Osteocyte (in vitro differentiated cells): ENCODE measurements at places on chromosomes 1 and 21. TPM values are rescaled to one million over a fixed set of nuclear protein-coding genes. Genes with fewer than 3 reads are reported as not detected.

DNA sequence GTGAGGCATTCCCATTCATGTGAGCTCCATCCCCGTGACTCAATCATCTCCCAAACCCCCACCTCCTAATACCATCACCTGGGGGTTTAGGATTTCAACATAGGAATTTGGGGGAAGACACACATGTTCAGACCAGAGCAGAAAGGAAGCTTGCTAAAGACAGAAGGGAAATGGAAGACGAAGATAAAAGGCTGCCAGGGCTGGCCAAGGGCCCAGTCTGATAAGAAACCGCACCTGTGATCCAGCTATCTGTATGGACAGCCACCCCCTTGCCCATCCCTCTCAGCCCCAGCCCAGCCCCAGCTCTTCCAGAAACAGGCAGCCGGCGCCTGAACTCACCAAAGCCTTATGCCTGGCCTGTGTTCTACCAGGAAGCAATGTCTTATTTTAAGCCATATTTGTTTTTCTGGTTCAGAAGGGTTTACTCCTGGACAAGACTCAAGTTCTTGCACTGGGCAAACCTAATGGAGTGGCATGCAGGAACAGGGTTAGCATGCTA, 198.4 kb upstream of the VAMP3 start:
- DNase-seq: no peak
- H3K27ac ChIP-seq: no peak overlapping the region
- no peaks in the 10 kb centered on the region for H3K4me1 ChIP-seq
- no peaks in the 10 kb centered on the region for H3K27me3 ChIP-seq
- no peaks in the 10 kb centered on the region for H3K36me3 ChIP-seq

DNA sequence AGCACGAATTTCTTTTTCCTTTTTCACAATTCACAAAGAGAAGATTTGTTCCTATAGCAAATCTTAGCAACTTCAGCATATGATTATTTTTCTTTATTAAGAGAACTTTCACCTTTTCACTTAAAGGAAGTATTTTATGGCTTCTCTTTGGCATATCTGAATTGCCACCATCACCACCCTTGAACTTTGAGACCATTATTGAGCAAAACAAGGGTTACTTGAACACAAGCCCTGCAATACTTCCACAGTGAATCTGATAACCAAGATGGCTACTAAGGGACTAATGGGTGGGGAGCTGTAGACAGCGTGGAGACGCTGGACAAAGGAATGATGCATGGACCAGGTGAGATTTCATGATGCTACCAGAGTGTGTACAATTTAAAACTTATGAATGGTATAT, 815.0 kb downstream of the LRRIQ3 start:
- no peak for DNase-seq
- H3K36me3 ChIP-seq: no peaks in the 10 kb centered on the region
- no peak overlapping the region for H3K4me3 ChIP-seq
- no peaks in the 10 kb centered on the region for H3K27me3 ChIP-seq
- no peaks in the 10 kb centered on the region for H3K4me1 ChIP-seq
- no peak overlapping the region for H3K27ac ChIP-seq

DNA sequence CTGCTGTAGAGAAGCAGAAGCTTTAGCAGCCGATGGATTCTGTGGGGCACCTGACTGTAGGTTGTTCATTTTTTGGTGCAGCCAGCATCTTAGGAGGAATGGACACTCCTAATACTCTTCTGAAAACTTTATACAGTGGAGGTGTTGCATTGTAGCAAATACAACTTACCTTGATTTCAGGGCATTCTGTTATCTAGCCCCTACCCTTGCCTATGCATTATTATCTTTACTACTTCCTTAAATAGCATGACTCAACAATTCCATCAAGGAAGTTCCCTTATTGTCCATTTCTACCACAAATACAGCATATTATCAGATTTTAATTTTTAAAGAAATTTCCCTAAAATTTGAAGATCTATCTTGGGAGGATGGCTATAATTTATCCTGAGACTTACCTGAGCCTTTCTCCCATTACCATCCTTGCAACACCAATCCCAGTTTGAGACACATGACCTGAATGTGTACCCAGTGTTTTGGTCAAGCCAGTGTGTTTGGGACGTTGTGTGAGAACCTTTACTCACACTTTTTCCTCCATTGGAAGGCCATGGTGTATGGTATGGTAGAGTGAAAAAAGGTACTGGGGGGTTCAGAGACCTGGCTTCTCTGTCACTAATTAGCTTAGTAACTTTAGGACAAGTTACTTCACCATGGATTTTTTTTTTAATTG, 9.2 kb downstream of the POU2F1 start:
- H3K27me3 ChIP-seq: no peaks in the 10 kb centered on the region
- H3K4me3 ChIP-seq: no peak overlapping the region
- H3K4me1 ChIP-seq: peaks cover 5% of the 10 kb centered on the region

- peaks cover 1% of the 10 kb centered on the region for H3K36me3 ChIP-seq
- no peak for DNase-seq
- H3K4me1 ChIP-seq: peaks cover 48% of the 10 kb centered on the region
- no peak overlapping the region for H3K4me3 ChIP-seq
- H3K27me3 ChIP-seq: no peaks in the 10 kb centered on the region
- no peak overlapping the region for H3K27ac ChIP-seq
These were observed 3.0 kb downstream of the EPS15 start for GRCh38 chr1:51515982-51516648.

- no peak for DNase-seq
- H3K27ac ChIP-seq: no peak overlapping the region
- H3K27me3 ChIP-seq: no peaks in the 10 kb centered on the region
- no peaks in the 10 kb centered on the region for H3K36me3 ChIP-seq
These were observed 94.0 kb downstream of the LACTBL1 start for GRCh38 chr1:22878626-22879025.

- no peaks in the 10 kb centered on the region for H3K27me3 ChIP-seq
- no peak overlapping the region for H3K27ac ChIP-seq
- DNase-seq: no peak
- no peak overlapping the region for H3K4me3 ChIP-seq
These were observed 59.8 kb upstream of the SDC3 start for GRCh38 chr1:30968220-30968971.

GRCh38 chr1:5532811-5533210, 459.4 kb downstream of the NPHP4 start:
- H3K36me3 ChIP-seq: no peaks in the 10 kb centered on the region
- H3K4me1 ChIP-seq: no peaks in the 10 kb centered on the region
- no peak overlapping the region for H3K27ac ChIP-seq
- H3K4me3 ChIP-seq: no peak overlapping the region

- no peaks in the 10 kb centered on the region for H3K4me1 ChIP-seq
- H3K36me3 ChIP-seq: no peaks in the 10 kb centered on the region
- peaks cover 19% of the 10 kb centered on the region for H3K27me3 ChIP-seq
- no peak for DNase-seq
These were observed 302.4 kb upstream of the NR5A2 start for GRCh38 chr1:199725002-199725565.

GRCh38 chr1:193427524-193427923, 241.1 kb upstream of the B3GALT2 start:
- H3K27ac ChIP-seq: no peak overlapping the region
- H3K27me3 ChIP-seq: no peaks in the 10 kb centered on the region
- no peak overlapping the region for H3K4me3 ChIP-seq
- no peak for DNase-seq

- DNase-seq: no peak
- peak overlapping the region; percentile 99 for H3K27ac ChIP-seq
- peaks cover 5% of the 10 kb centered on the region for H3K36me3 ChIP-seq
- peaks cover 16% of the 10 kb centered on the region for H3K27me3 ChIP-seq
- peak overlapping the region; percentile 98 for H3K4me3 ChIP-seq
These were observed 643 bp downstream of the CFAP298 start for GRCh38 chr21:32611471-32611997.

GRCh38 chr1:169644297-169644696, 14.4 kb upstream of the SELP start:
- no peak for DNase-seq
- peaks cover 19% of the 10 kb centered on the region for H3K27me3 ChIP-seq
- H3K36me3 ChIP-seq: no peaks in the 10 kb centered on the region
- H3K4me1 ChIP-seq: no peaks in the 10 kb centered on the region
- H3K4me3 ChIP-seq: no peak overlapping the region

GRCh38 chr1:43253173-43253572, 16.6 kb upstream of the TMEM125 start:
- H3K27me3 ChIP-seq: peaks cover 41% of the 10 kb centered on the region
- no peak overlapping the region for H3K27ac ChIP-seq
- no peaks in the 10 kb centered on the region for H3K36me3 ChIP-seq

DNA sequence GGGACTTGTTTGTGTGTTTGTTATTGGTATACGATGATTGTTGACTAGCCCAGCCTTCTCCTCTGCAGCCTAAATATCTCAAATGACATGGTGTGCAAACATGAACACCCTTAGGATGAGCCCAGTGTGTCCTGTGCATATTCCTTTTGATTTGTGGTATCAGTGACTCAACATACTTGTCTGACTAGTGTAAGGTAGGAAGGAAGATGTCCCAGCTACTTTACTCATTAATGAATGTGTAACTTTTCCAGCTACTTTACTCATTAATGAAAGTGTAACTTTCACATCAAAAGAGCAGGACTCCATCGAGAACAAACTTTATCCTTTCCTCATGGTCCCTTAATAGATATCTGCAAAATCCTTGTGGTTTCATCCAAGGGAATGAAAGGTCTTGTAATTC, 2.7 kb upstream of the ZNF692 start:
- peaks cover 34% of the 10 kb centered on the region for H3K4me1 ChIP-seq
- DNase-seq: no peak
- no peaks in the 10 kb centered on the region for H3K27me3 ChIP-seq
- H3K36me3 ChIP-seq: no peaks in the 10 kb centered on the region

DNA sequence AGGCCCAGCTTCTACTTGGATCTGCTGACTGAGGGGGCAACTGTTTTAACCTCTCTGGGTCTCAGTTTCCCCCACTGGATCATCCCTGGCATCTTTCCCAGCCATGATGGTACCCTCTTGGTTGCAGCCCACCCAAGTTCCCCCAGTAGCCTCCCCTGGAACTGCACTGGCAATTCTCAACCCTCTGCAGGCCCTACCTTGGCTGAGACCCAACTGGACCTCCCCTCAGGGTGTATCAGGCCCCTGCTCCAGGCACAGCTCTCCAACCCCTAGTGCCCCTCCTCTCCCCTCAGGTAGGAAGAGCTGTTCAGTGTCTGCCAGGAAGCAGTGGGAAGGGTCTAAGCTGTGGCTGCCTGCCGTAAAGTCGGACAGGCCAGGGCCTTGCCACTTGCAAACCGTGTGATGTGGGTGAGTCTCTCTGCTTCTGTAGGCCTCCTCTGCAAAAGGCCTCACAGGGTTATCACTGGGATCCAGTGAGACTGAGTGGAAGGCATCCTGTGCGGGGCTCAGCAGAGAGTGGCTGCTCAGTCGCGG, 32.1 kb downstream of the RHBG start:
- H3K4me3 ChIP-seq: no peak overlapping the region
- H3K27me3 ChIP-seq: peaks cover 53% of the 10 kb centered on the region
- no peaks in the 10 kb centered on the region for H3K36me3 ChIP-seq
- no peak for DNase-seq
- no peak overlapping the region for H3K27ac ChIP-seq
- no peaks in the 10 kb centered on the region for H3K4me1 ChIP-seq

DNA sequence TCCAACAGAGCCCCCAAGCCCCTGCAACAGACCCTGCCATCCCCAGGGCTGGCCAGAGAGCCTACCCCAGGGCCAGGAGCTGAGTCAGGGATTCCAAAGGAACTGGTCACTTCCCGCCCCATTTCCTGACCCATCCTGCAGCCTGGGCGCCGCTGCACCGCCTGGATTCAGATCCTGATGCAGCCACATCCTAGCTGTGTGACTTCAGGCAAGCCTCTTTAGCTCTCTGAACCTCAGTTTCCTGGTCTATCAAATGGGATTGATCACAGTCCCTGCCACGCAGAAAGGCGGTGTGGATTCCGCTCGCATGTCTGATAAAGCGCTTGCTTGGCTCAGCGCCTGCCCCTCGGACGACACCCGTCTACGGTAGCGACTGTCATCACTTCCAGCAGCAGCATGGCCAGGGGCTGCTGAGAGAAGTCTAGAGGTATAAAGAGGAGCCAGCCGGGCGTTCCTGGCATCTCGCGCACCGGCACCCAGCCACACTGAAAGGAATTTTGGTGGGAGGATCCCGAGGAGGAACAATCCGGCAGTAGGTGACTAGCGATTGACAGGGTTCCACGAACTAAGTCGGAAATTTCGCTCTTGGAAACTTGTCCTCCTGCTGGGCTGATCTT, 10.1 kb downstream of the EPHA2 start:
- peak overlapping the region; percentile 95 for H3K27ac ChIP-seq
- peaks cover 89% of the 10 kb centered on the region for H3K4me1 ChIP-seq
- DNase-seq: peak; percentile 88
- peaks cover 42% of the 10 kb centered on the region for H3K36me3 ChIP-seq
- peak overlapping the region; percentile 73 for H3K4me3 ChIP-seq

DNA sequence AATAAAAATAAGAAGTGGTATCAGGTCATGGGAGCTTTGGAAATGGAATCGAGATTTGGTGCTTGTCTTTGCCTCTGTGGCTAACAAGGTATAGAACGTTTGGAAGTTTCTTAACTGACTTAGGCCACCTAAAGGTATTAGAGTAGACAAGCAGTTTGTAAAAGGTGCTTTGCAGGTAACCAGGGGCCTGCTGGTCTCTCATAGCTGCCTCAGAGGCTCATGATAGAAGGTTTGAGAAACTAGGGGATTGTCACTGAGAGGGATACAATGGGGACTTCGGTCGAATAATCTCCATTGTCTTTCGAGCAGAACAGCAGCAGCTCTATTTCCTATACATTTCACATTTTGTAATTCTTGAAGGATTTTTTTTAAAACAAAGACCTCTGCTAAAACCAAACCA, 37.6 kb downstream of the C21orf91 start:
- no peak overlapping the region for H3K4me3 ChIP-seq
- H3K4me1 ChIP-seq: no peaks in the 10 kb centered on the region
- H3K27ac ChIP-seq: no peak overlapping the region
- H3K36me3 ChIP-seq: peaks cover 17% of the 10 kb centered on the region
- no peaks in the 10 kb centered on the region for H3K27me3 ChIP-seq

DNA sequence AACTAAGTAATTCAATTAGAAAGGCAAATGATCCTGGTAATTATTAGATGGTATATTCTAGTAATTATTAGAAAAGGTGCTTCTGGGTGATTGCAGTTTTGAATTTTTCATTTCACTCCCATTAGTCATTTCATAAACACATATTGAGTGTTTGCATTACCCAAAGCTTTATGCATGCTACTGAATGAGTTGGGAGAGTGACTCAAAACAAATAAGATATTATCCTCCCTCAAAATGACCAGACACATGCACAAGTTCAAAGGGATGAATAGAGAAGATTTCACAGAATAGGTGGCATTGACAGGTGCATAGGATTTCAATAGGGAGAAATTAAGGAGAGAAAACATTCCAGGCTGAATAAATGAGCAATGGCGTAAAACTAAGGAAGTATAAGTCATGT, 84.7 kb downstream of the PHTF1 start:
- H3K36me3 ChIP-seq: peaks cover 3% of the 10 kb centered on the region
- no peak overlapping the region for H3K27ac ChIP-seq
- no peak for DNase-seq
- H3K27me3 ChIP-seq: no peaks in the 10 kb centered on the region
- H3K4me3 ChIP-seq: no peak overlapping the region

The KRTAP11-1 gene
- total RNA-seq: not detected in 2 replicates

The CNN3 gene
- 223 and 238 TPM in 2 replicates for total RNA-seq

The GBP4 gene
- total RNA-seq: not detected in 2 replicates

The C8A gene
- total RNA-seq: not detected in 2 replicates

The HAPLN2 gene
- 0.35 TPM in 1 of 2 replicates, not detected in the other for total RNA-seq

The FCER1G gene
- not detected in 2 replicates for total RNA-seq

The FCRL2 gene
- not detected in 2 replicates for total RNA-seq
